ENCODE measurements at places on chromosomes 2 and 18.

DNA sequence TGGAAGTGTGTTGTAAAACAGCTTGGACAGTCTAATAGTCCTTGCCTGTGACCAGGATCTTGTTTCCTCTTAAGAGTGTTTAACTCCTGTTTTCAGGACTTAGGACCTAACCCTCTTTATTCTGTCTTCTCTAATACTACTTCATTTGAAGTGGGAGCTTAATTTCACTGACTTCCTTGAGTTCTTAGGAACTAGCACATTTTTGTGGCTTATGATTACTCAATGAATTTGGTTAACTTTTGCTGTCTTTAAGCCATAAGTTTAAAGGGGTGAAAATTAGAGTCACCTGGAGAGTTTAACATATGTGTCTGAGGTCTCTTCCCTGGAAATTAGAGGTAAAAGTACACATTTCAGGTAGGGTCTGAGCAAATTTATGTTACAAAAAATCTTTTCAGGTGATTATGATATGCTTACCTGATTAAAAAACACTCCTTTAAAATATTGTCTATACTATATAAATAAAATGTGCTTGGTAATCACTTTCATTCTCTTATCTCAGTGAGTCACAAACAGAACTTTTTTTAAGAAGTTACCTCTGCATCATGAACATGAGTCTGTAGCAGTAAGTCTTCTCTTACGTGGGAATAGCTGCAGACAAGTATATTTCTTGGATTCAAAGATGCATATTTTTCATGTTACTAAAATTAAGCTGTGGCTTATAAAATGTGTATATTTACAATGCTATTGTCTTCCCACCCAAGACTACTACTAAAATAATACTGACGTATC is 52.7 kb downstream of the ATP9B start:
- DNase-seq, result no peak

- DNase-seq, result no peak
Observed at GRCh38 chr18:55908901-55909366, 320.9 kb upstream of the TCF4 start.

GRCh38 chr2:12702168-12703121 is 14.3 kb upstream of the TRIB2 start:
- DNase-seq, result no peak

- DNase-seq, result no peak
Observed at GRCh38 chr2:177265824-177266817, 1.6 kb upstream of the NFE2L2 start.

DNA sequence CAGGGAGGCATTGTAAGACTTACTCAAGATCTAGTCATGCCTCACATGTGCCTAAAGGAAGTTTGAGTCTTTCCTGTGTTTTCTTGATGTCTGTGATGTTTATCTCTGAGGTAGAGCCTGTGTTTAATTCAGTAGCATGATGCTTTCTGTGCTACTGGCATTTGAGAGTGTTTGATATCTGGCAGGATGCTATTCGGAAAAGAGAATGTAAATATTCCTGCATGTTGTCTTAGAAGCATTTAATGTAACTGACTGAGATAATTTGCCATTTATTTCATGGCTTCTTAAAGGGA is 58.8 kb downstream of the GREB1L start:
- no peak for DNase-seq

GRCh38 chr2:69253112-69253511 is 133.9 kb downstream of the GFPT1 start:
- DNase-seq, result no peak

DNA sequence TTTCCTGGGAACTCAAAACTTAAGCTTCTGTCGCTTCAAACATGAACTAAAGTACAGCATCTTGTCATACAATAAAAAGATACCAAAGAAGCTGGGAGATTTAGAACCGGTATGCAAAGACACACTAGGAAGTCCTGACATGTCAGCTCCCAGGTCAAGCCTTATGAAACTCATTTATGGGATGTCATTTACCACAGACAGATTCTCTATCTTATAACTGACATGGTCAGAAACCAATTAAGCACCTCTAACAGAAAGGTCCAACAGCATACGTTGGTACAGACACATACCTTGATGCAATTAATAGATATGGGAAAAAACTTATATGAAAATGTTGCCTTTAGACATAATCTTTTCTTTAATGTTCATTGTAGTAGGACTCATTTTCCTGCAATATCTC is 169.0 kb downstream of the SRBD1 start:
- DNase-seq, result no peak

DNA sequence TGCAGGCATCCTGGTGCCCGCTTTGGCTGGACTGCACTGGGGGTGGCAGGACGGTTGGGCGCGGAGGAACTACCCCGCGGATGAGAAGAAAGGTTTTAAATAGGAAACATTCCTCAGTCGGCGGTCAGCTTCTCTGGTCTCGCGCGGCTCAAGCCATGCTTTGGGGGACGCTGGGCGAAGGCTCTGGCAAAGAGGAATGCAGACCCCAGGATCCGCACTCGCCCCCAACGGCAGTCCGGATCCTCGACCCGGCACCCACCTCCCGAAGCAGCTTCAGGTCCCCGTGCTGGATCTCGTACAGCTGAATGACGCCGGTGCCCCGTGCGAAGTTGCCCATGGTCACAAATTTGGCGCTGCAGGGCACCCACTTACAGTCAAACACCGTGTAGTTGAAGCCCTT is 686 bp upstream of the PNO1 start:
- no peak for DNase-seq

DNA sequence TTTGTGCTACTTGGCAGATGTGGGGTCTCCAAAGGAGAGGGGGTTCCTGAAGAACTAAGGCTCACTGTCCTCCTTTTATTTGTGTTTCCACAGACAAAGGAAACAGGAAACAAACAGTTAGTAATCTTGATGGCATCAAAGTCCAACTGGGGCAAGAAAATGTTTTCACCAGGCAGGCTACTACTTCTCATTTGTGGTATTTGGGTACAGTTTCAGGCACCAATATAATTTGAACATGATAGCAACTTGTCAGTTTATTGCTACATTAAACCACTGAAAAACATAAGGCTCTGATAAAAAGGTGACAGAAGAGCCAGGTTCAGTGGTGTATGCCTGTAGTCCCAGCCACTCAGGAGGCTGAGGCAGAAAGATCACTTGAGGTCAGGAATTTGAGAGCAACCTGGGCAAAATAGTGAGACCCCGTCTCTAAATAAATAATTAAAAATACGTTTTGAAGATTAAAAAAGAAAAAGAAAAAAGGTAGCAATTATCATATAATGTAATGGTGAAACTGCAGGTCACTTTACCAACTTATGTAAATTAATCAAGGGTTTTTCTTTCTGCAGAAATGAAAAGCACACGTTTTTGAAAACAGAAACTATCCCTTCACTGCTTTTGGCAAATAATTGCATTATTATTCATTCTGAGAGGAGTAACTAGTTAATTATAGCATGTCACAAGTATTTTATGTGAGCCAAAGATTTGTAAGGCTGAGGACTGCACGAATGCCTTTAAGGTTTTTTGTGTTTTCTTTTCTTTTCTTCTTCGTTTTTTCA is 157.5 kb upstream of the CAVIN2 start:
- DNase-seq, result no peak

GRCh38 chr2:65055422-65056214 is 598 bp upstream of the CEP68 start:
- DNase-seq, result peak; percentile 64

DNA sequence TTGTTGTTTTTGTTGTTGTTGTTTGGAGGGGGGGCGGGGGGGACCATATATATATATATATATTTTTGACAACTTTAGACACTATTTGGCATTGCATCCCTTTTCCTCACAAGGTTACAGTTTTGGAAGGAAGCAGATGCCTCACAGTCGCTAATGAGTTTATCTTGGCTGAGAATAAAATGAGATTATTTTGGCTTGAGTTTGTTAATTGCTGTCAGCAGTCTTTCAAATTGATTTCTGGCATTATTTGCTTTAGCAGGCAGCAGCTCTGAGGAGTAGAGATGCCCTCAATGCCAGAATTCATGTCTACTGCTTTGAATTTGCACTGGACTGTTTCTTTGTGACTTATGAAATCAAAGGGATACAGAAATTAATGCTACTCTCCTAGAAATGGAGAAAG is 595.2 kb upstream of the HNMT start:
- no peak for DNase-seq

- DNase-seq, result no peak
Observed at GRCh38 chr2:113171334-113172075, 2.3 kb upstream of the PSD4 start.

DNA sequence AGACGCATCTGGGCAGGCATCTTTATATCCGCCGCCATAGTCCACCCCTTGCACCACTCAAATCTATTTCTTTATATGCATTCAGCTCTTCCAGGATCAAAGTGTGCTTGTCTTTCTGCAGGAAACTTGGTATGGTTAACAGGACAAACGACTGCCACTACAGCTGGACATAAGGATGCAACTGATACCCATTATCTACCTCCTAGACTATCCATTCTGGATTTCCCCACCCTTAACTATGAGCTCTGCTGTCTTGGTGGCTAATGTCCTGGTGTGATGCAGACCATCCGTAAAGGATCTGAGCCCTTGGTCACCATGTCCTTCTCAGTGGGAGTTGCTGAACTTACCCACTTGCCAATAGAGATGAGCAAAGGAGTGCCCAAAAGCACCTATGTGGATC is 40.1 kb upstream of the SPATS2L start:
- no peak for DNase-seq

GRCh38 chr2:68342470-68342869 is 22.6 kb upstream of the PLEK start:
- no peak for DNase-seq

DNA sequence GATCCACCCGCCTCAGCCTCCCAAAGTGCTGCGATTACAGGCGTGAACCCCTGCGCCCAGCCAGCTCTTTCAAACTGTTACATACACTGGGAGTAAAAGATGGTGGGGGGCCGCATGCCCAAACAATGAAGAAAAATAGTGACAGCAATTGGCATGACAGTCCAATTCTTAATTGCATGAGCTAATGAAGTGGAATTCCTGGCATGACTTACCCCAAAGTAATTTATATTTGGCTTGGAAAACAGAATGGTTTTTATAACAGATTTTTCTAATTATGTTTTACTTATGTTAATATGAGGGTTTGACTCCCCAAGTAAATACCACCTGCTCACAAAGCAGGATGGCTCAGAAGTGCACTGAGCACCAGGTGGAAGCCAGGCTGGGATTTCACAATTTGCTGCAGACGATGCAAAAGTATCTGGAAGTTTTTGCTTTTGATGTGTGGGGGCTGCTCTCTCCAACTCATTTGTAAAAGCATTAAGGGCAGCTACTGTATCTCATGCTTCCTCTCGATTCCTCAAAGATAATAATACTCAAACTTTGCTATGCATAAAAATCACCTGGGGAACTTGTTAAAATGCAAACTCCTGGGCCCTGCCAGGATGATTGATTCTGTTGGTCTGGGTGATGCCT is 24.0 kb upstream of the ATG16L1 start:
- DNase-seq, result no peak

- DNase-seq, result no peak
Observed at GRCh38 chr18:79624356-79625170, 55.0 kb upstream of the CTDP1 start.

DNA sequence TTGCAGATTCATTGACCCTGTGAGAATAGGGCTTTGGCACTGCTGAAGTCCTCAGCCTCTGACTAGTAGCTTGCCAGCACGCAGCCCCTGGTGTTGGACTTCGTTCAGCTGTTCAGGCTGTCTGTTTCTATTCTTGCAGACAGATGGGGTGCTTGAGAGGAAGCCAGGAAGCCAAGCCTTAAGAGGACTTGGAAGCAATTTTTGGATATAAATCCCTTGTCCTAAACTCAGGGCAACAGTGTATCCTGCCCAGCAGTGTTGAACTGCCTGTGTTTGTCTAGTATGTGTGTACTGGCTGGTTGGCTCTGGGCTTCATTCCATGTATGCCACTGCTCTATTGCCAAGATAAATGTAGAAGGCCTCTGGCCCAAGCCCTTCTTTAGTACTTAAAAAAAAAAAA is 108.6 kb downstream of the COMMD1 start:
- DNase-seq, result no peak

GRCh38 chr2:181978351-181979150 is 7.1 kb upstream of the PPP1R1C start:
- DNase-seq, result no peak

DNA sequence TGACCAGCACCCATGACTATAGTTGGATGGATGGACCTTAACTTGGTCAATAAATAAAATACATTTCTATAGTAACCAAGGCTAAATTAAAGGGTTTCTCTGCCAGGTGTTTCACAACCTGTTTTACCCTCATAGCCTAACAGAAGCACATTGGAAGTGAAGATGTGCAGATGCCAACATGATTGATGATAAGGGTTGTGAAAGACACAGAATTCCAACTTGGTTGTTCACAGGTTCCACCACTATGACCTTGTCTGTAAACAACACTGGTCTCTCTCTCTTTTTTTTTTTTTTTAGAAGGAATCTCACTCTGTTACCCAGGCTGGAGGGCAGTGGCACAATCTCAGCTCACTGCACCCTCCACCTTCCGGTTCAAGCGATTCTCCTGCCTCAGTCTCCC is 37.5 kb upstream of the PTH2R start:
- DNase-seq, result no peak

GRCh38 chr2:72833084-72833714 is 7.4 kb upstream of the EXOC6B start:
- DNase-seq, result no peak

DNA sequence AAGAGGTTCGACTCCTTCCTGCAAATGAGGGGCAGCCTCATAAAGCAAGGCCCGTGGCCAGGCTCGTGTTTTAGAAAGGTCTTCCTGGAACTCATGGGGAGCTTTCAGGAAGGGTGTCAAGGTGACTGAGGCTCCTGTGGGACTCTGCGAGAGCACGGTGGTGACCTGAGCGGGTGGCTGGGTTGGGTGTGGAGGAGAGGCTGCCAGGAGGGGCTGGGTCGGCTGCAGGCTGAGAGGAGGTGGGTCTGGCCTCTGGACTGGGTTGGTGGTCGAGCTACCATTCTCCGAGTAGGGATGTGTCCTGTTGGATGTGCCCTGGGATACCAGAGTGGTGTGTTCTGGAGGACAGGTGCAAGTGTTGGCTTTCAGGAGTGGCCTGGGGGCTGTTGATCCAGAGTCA is 86.4 kb downstream of the DGKD start:
- DNase-seq, result no peak

DNA sequence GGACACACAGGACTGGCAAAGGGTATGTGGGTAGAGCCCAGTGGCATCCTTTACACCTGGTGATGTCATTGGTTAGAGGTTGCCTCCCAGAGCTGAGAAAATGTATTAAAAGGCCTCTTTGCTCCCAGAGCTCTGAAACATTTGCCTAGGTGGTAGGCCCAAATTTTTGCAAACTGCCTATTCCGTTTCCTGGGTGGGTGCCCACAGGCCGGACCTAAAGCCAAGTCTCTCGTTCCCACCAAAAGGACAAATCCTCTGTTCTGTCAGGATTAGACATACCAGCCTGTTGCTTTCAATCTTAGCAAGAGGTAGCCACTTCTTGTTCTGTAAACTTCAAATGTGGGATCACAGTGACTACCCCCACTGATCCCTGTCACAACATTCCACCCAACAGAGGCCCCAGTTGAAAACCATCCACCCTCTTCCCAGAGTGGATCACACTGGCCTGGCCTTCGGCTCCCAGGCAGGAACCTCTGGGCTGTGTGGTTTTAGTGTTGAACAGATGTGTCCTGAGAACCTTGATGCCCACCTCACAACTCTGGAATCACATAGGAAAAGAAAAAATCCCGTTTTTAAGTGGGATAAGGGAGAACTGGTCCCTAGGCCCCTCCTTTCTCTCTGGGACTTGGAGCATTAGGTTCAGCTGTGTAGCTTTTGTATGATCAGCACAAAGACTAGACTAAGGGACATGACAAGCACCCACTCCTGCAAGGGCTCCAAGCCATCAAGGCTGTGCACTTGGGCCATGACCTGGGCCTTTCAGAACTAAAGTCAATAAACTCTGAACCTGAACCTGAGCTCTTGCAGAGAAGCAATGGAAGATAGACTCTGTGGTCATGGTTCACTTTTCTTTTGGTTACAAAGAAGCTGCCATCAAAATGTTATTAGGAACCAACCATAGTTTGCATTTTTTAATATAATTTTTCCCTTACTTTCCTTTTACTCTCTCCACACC is 211.3 kb downstream of the CYP26B1 start:
- no peak for DNase-seq
